NCI-H460 (cell line): ENCODE measurements at places on chromosomes 3 and 15.

DNA sequence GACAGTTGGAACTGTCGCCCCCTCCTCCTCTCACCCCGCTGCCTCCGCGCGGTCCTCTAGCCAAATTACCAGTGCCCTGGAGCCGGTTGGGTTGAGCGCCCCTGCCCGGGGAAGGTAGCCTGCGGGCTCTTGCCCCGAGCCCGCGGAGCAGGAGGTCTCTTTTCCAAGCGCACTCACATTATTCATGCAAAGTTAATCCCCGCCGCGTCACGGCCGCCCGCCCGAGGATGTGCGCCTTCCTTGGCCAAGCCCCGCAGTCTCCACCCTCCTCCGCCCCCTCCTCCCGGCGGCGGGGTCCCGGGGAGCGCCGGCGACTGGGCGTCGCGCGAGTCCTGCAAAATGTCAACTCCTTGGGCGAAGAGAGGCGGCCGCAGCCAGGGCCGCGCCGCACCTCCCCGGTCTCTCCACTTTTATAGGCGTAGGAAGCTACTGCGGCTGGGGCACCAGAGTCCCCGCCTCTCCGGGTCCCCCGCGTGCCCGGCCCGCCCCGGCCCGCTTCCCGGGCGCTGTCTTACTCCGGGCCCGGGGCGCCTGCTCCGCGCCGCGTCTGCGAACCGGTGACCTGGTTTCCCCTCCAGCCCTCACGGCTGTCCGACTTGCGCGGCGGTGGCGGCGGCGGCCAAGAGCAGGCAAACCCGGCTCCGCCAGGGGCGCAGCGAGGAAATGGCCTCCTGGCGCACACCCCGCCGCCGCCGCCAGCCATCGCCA, at the start of gene THRB:
THRB (minus strand) TSS at position 233 of the 708 bp plus-strand sequence.
- peak; percentile 27 for DNase-seq

DNA sequence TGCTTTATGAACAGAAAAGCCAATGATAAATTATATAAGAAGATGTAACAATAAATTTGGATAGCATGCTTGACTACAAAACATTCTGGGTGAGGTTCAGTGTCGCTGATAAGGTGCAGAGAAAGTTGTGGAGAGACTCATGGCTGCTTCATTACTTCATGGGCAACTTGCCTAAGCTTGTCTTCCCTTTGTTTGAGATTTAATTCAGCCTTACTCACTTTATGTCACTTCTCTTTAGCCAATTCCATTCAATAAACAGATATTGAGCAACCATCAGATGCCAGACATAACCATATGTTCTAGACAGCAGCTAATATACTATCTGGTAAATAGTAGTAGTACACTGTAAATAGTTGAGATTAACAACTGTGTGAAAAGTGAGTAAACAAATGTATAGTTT, 401.5 kb upstream of the FRG2C start:
- no peak for DNase-seq

DNA sequence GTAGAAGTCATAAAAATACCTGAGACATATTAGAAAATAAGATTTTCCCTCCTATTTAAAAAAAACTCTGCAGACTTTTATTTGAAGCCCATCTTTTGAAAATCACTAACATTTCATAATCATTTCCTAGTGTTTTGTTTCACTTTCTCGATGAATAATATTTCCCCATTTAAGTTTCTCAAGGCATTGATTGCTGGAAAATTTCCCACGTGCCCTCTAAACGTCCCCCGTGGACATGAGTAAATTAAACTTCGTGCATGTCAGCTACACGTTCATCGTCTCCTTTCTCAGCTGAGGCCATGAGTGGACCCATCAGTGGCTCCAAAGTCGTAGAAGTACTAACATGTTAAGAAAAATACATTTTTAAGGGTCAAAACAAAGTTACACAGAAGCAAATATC, 2.0 kb upstream of the TM2D3 start:
- no peak for DNase-seq

DNA sequence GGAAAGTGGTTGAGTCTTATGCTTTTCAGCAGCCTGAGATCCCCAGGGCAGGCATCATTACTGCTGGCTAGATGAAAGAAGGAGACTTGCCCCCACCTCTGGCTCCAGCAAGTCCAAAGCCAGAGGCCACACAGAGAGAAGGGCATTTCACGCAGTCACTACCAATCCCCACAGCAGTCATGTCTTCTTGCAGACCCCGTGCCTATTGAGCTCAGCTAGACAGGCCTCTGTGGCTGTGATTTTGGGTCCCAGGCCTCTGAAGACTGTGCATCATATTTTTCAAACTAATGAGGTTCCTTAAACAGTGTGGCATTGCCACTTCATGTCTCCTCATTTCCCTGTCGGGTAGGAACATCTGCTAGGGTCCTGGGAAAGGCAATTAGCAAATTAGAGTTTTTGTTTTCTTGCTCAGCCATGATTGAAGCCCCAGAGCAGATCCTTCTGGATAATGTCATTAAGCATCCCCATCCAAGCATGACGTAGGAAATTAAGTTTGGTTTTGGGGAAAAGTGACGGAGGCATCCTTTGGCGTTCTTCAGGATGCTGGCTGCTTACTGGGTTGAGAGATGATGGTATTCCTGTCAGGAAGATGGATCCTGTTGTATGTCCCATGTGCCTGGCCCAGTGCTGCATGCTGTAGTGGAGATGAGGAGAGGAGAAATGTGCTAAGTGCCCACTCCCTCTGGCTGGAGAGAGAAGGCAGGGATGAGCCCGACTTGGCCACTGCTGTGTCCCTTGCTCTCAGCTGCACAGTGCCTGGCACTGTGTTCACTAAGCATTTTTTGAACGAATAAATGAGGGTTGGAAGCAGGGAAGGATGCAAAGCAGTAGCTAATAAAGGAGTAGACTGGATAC, 7.0 kb downstream of the SPSB4 start:
- no peak for DNase-seq

DNA sequence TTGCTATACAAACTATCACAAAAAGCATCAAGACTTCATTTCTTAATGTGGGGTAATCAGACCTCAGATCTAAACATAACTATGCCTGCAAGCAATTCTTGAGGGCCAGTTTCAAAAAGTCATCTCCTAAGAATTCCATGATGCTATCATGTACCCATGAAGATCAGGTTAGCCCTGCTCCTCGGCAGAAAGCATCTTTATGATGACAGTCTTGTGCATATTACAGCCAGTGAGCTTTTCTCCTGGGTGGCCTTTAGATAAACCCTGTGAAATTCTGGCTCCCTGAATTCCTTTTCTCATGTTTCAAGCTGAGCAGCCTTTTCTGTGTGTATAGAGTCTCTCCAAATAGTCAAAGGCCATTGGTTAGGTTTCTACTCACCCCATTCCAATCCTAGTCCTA, 201.9 kb upstream of the MCTP2 start:
- no peak for DNase-seq

GRCh38 chr3:107989661-107990060, 101.2 kb downstream of the CD47 start:
- no peak for DNase-seq

- DNase-seq: no peak
Measured at GRCh38 chr15:62849316-62850106, 193.0 kb upstream of the TPM1 start.

DNA sequence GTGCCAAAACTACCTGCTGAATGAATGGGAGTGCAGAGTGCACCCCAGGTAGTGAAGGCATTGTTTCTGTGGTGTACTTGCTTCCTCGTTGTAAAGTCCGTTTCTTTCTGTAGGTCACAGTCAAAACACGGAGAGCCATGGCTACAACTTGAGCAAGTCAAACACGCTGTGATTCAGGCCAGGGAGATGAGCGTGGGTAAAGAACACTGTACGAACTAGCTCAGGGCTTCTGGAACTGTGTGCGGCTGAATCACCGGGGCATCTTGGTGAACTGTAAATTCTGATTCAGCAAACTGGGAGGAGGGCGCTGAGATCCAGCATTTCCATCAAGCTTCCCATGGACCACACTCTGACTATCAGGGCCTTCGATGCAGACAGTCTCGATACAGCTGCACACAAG, 5.0 kb upstream of the TNK2 start:
- DNase-seq: no peak

DNA sequence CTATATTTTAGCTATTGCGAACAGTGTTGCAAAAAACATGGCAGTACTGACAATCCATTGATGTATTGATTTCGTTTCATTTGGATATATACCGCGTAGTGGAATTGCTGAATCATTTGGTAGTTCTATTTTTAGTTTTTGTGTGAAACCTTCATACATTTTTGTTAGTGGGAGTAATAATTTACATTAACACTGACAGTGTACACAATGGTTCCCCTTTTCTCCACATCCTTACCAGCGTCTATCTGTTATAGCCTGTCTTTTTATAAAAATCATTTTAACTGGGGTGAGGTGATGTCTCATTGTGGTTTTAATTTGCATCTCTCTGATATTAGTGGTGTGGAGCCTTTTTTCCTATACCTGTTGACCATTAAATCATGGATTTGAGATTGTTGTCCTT, 392.4 kb upstream of the ALCAM start:
- DNase-seq: no peak

DNA sequence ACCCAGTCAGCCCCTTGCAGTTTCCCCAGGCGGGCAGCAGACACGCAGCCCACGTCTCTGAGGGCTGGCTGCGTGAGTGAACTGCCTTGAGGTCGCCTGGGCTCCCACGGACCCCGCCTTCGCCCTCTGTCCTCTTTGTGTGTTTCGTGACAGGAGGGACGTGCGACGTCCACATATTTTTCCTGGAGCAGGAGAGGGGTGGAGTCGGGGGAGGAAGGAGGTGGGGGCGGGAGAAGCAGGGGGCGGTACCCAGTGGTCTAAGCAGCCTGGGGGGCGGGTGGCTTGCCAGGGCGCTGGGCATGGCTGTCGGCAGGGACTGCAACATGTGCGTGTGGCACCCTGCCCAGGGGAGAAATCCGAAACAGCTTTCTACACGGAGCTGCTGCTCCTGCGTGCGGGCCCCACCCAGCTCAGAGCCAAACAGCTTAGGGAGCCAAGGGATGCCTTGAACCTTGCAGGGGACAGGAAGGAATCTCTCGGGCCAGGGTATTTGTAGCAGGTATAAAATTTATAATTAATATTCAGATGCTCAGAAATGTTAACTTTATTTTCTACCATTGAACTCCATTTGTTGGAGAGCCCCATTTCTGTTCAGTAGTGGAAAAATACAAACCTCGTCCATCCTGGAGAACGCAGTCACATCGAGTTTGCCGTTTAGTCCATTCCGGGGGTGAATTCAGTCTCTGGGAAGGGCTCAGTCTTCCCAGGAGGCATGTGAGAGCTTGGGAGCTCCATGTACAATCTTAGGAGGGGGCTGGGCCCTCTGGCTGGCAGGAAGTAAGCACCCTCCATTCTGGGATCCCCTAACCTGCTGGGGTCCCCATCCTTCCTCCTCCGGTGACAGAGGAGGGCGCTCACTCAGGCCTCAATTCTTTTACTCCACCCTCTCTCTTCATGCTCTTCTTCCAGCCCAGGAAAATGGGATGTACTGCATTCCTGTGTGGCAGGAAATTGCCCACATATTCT, 79.1 kb upstream of the MEF2A start:
- DNase-seq: no peak

- no peak for DNase-seq
Measured at GRCh38 chr3:52473026-52473425, 17.6 kb downstream of the NISCH start.

- no peak for DNase-seq
Measured at GRCh38 chr15:88395241-88395640, 71.9 kb downstream of the MRPL46 start.
